H4 (cell line): ENCODE measurements at places on chromosomes 1 and 21.

DNA sequence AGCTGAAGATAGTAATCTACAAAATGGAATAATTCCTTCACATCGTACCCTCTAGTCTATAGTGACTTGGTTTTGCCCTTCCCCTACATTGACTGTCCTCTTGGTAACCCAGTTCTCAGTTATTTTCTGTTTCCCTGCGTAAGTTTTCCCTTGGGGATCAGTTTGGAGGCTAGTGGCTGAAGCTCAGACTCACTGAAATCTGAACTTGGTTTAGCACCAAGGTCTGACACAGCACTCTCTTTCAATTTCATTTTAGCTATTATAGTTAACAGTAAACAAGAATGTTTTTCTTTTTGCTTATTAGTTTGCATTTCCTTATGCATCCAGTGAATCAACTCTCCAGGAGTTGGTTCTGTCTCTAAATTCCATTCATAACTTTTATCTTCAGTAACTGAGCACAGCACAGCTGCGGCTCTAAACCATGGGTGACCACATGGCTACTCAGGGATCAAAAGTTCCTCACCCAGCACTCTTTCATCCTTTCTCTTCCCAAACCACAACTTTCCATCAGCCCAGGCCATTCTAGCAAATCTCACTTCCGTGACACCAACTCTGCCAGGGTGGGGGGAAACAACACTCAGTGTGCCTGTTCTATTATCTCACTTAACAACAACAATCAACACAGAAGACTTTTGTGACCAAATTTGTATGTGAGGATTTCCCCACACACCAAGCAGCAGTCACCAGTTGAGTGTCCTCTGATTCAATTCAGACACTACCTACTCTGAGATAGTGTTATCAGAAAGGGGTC, 17.6 kb upstream of the IFI6 start:
- peak; percentile 52 for DNase-seq

- no peak for DNase-seq
Measured at GRCh38 chr1:63987014-63987627, 213.3 kb downstream of the ROR1 start.

- DNase-seq, result no peak
Measured at GRCh38 chr1:212685429-212685828, 14.2 kb downstream of the BATF3 start.

DNA sequence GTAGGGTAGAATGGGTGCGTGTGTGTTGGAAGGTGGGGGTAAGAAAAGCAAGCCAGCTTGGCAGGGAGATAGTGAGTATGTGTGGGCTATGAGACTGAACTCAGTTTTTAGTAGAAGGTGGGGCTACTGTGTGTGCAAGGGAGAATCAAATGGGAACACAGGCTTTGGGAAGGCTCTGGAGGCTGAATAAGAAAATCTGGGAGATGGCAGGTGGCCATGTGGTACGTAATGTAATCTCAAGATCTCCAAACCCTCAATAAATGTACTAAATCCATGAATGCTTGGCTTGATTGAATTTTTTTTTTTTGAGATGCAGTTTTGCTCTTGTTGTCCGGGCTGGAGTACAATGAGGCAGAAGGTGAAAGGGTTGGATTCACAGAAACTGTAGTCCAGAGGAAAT, 3.5 kb upstream of the ZSCAN20 start:
- no peak for DNase-seq

DNA sequence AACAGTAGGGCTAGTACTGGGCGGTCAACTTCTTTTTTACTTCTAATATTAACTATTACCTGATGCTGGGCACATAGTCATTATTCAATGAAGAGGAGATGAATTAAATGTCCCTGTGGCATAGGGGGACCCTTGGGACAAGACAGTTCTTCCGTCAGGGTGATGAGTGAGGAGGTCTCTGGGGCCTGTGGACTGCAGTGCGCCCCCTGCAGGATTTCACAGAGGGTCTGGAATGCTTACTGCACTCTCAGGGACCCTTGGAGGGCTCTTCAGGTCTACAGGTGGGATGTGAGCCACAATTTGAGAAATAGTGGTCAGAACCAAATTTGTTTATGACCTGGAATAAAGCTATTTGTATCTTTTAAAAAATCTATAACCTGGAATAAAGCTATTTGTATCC, 149.4 kb downstream of the FAM78B start:
- DNase-seq, result no peak

GRCh38 chr1:46747683-46748288, 28.9 kb upstream of the EFCAB14 start:
- DNase-seq, result peak; percentile 23

GRCh38 chr1:77030401-77031105, 163.3 kb downstream of the ST6GALNAC5 start:
- DNase-seq, result peak; percentile 63

GRCh38 chr1:202164271-202165037, 4.1 kb upstream of the PTPN7 start:
- no peak for DNase-seq

- no peak for DNase-seq
Measured at GRCh38 chr1:183885142-183885735, 80.3 kb downstream of the RGL1 start.

DNA sequence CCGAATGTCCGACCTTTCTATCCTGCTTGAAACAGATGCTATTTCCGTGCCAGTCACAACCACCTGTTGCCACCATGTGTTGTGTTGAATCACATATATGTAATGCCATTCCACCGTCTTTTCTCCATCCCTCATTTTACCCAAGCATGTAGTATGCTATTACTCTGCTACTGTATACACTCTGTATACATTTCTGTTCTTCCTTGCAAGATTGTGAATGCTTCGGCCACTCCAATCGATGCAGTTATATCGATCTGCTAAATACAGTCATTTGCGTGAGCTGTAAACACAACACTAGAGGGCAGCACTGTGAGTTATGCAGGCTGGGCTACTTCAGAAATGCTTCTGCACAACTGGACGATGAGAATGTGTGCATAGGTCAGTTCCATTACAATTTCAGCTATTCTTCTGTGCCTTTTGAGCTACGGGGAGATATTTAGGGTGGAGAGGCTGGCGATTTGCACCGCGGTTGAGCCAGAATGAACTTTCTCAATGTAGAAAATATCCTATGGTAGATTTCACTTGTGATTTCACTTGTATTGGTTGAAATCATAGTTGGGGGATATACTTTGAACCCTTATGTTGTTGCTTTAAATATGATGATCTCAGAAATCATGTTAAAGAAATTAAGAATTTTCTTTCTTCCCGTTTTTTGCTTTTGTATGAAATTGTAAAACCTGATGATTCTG, 289.8 kb downstream of the NTNG1 start:
- DNase-seq, result peak; percentile 33

- no peak for DNase-seq
Measured at GRCh38 chr1:50270926-50271325, 152.3 kb downstream of the DMRTA2 start.

DNA sequence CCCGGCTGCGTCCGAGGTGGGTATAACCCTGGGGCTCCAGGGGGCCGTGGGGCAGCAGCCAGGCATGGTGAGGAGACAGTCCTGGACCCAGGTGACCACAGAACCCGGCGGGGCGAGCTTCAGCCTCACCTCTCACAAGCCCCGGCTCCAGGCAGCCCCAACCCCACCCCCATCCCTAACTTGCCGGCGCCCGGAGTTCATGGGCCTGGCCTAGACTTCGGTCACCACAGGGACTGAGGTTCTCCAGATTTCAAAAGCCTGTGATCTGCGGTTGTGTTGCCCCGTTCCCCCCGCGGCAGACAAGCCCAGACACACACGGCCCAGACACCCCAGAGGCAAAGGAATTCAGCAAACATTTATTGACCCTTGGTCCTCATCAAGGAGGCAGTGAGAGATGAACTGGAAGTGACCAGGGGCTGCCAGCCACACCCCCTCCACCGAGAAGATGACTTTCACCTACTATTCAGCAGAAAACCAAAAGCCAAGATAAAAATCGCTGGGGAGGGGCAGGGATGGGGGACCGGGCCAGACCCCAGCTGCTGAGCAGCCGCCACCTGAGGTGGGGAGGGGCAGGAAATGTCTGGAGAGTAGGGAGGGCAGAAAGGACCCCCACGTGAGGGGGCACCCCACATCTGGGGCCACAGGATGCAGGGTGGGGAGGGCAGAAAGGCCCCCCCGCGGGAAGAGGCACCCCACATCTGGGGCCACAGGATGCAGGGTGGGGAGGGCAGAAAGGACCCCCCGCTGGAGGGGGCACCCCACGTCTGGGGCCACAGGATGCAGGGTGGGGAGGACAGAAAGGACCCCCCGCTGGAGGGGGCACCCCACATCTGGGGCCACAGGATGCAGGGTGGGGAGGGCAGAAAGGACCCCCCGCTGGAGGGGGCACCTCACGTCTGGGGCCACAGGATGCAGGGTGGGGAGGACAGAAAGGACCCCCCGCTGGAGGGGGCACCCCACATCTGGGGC, 3.9 kb downstream of the HES4 start:
- DNase-seq, result peak; percentile 6

DNA sequence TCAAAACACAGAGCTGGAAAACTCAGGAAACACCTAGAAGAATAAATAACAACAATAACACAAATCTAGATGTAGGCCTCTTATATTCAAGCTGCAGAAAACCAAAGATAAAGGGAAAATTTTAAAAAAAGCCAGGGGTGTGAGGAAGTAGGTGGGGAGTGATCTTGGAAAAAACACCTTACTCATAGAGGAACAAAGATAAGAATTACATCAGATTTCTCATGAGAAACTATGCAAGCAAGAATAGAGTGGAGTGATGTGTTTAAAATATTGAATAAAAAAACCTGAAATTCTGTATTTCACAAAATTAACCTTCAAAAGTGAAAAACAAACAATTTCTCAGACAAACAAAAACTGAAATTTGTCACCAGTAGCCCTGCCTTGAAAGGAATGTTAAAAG, 265.5 kb upstream of the RGS18 start:
- no peak for DNase-seq

DNA sequence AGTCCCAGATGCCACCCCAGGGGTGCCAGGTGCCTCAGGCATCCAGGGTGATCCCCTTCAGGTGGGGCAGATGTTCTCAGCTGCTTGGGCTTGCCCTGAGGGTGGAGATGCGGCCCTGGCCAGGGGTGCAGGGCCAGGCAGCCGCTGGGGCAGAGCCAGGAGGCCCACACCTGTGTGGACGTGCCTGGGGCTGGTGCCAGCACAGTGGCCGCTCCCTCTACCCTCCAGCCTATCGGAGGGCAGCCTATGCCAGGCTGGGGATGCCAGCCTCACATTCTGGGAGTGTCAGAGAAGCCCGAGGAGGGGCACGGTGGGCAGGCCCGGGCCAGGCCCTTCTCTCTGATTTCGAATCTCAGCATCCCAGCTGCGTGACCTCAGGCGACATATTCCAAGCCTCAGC, 96.5 kb upstream of the WNT4 start:
- no peak for DNase-seq

DNA sequence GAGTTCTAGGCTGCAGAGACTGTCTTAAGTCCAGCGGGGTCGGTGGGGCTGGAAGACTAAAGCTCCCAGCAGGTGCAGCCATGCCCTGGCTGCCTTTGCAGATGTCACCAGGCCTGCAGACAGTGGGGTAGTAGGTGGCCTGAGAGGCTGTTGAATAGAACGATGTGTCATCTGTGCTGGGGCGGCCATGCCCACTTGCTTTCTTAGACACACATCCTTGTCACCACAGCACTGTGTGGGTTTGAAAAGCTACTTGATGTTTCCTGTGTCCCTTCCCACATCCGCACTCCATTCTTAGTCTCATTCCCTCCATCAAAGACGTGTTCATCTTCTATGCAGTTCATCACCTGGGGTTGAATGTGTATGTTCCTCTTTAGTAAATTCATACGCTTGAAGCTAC, 184.5 kb upstream of the TMEM51 start:
- no peak for DNase-seq

DNA sequence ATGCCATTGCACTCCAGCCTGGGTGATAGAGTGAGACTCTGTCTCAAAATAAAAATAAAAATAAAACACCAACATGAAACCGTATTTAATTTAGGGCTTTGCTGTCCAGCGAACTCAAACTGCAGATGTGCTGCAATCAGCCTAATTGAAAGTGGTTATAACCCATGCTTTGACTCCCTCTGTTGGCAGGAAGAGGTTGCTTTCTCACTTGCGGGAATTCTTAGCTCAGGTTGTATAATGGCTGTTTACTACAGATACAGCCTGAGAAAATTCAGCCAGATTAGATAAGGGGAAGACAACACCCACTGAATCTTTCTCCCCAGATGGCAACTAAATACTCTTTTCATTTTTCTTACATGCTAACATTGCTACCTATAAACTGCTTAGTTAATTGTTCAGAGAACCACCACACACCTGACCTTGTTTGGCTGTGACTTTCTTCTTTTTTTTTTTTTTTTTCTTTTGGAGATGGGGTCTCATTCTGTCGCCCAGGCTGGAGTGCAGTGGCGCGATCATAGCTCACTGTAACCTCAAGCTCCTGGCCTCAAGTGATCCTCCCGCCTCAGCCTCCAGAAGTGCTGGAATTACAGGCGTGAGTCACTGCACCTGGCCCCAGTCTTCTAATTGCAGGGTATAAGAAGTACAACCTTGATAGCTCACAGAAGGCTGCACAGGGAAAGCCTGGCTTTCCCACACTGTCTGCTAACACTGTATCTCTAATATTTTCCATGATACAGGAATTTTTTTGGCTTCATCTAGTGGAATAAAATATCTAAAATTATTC, 34.6 kb downstream of the DNTTIP2 start:
- peak; percentile 68 for DNase-seq

DNA sequence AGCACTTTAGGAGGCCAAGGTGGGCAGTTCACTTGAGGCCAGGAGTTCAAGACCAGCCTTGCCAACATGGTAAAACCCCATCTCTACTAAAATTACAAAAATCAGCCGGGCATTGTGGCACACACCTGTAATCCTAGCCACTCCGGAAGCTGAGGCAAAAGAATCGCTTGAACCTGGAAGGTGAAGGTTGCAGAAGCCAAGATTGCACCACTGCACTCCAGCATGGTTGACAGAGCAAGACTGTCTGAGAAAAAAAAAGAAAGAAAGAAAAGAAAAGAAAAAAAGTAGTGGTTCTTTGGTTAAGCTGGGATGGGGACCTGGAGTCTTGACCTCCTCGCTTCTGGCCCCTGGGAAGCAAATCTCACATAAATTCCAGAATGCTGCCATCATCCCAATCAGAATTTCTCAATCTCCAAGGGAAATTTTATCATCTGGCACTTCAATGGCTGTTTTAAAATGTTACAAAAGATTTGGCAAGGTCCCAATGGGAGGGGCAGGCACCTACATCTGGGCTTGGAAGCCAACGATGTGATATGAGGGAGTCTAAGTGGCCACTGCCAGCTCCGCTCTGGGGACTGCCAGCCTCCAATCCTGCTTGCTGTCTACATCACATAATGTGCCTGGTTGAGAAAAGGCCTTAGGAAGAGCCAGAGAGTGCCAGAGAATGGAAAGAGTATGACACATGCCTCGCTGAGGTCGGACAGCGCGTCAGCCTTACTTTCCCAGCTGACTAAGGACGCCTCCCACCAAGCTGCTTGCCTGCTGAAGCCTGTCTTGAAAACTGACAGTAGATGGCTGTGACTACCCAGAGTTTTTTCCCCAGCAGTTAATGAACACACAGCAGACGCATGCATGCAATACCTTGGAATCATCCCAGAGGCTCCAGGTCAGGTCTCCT, 42.1 kb upstream of the SRP9 start:
- DNase-seq, result peak; percentile 94

- DNase-seq, result no peak
Measured at GRCh38 chr1:3541936-3542335, 69.4 kb downstream of the MEGF6 start.
